ENCODE measurements at places on chromosomes 16 and 17.

- DNase-seq, result no peak
Observed at GRCh38 chr17:57935833-57936807, 19.1 kb downstream of the CUEDC1 start.

- DNase-seq, result no peak
Observed at GRCh38 chr17:14760719-14761411, 460.0 kb downstream of the HS3ST3B1 start.

- DNase-seq, result no peak
Observed at GRCh38 chr17:66576473-66576872, 258.4 kb upstream of the CACNG5 start.

DNA sequence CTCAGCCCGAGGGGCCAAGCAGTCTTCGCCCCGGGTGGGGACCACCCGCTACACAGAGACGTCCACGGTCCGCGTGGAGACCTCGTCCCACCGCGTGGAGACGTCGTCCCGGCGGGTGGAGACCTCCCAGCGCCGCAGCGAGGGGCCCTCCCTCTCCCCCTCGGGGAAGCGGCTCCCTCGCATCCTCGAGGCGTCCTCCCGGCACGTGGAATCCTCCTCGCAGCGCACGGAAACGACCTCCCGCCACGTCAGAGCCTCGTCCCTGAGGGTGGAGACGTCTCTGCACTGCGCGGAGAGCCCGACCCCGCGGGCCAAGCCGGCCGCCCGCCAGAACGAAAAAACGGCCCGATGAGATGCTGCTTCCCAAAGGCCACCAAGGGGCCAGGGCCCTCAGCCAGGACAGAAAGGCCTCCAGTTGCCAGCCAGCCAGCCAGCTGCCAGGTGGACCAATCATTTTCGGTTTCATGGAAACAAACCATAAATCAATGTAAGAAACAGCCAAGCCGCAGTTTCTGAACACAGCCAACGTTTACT is 424 bp downstream of the C17orf100 start:
- no peak for DNase-seq

GRCh38 chr17:13736916-13737315 is 135.2 kb upstream of the HS3ST3A1 start:
- DNase-seq, result no peak
